ENCODE measurements at places on chromosomes 5 and 9.

GRCh38 chr9:75200892-75201470 is 112.7 kb downstream of the OSTF1 start:
- DNase-seq, result peak; percentile 26

DNA sequence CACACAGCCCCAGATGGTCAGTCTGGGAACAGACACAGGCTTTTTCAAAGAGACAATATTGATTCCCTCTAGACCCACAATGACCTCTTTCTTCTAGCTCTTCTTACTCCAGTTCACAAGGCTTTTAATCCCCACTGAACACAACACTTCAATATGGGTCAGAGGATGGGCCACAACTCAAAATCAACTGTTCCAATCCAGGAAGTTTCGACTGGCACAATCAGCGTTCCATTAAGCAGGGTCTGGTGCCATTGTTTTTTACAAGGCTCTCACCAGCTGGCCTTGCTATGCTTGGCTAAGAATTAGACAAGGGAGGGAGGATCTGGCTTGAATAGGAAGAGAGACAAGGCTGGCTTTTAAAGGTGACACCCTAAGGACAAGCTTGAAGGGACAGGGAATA is 199.4 kb upstream of the SLC24A2 start:
- DNase-seq, result no peak

GRCh38 chr9:82091610-82092009 is 103.0 kb downstream of the SPATA31D1 start:
- DNase-seq, result no peak

GRCh38 chr5:145946112-145946861 is 9.9 kb downstream of the SH3RF2 start:
- DNase-seq, result peak; percentile 52

- DNase-seq, result no peak
These were observed 32.4 kb downstream of the LHX3 start for GRCh38 chr9:136172412-136173079.

GRCh38 chr5:34053571-34054399 is 10.8 kb upstream of the C1QTNF3 start:
- no peak for DNase-seq

DNA sequence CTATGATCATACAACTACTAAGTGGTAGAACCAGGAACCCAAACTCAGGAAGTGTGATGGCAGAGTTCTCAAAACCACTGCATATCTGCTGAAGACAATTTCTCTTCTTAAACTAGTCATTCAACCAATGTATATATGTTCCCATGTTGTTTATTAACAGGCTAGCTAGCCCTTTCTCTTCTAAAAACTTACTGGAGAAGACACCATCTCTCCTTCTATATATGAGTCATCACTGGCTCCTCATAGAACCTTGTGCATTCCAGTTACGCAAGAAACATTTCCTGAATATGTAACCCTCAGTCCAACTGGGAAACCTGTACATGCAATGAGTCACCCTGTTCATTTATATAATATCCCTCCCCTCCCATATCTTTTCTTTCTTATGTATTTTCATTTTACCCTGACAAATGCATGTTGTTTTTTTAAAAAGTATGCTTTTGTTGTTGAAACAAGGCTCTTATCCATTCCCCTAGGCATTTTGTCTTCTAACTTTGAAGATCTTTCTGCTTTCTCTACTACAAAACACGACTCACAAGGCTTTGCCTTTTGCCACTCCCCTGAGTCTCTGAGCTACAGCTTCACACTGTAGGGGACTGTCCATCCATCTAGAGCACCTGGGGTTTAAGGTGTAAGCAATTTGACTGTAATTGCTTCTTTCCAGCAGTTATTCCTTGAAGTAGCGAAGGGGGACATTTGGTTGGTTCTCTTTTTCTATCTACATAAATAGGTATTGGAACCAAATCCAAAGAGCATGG is 119.5 kb downstream of the ANXA1 start:
- no peak for DNase-seq

DNA sequence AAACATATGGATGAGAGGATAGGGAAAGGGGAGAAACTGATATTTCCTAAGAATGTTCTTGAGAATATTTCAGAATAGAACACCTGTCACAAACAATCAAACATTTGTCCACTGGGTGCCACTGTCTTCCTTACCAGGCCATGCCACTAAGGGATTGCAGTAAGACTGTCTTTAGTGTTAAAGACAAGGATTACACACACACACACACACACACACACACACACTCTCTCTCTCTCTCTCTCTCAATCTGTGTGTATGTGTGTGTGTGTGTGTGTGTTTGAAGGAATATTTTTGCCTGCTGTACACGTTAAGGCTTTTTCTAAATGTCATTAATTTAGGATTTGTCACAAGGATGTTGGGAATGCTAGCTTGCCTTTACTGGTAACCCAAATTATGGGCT is 54.4 kb downstream of the CCDC192 start:
- peak; percentile 47 for DNase-seq

DNA sequence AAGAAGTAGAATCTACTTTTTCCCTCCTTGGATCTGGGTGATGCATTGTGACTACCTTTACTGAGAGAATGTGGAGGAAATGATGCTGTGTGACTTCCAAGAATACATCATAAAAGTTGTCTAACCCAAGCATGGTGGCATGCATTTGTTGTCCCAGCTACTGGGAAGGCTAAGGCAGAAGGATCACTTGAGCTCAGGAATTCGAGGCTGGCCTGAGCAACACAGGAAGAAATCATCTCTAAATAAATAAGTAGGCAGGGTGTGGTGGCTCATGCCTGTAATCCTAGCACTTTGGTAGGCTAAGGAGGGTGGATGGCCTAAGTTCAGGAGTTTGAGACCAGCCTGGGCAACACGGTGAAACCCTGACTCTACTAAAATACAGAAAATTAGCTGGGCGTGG is 143.2 kb upstream of the VLDLR start:
- DNase-seq, result no peak

DNA sequence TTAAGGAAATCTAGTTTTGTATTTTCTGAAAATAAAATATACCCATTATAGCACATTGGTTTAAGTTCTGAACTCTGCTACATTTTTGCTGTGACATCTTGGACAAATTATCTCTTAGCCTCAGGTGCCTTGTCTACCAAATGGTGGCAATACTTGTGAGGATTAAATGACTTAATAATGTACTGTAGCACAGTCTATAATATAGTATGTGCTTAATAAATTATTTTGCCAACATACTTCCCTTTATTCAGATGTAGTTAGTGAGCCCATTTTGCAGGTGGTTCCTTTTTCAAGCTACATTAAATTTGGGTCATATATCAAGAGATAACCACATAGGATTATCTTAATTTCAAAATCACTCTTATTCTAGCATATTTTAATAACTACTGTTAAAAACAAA is 3.2 kb downstream of the ETF1 start:
- DNase-seq, result no peak

- no peak for DNase-seq
These were observed 86.5 kb upstream of the NR5A1 start for GRCh38 chr9:124593651-124594058.

DNA sequence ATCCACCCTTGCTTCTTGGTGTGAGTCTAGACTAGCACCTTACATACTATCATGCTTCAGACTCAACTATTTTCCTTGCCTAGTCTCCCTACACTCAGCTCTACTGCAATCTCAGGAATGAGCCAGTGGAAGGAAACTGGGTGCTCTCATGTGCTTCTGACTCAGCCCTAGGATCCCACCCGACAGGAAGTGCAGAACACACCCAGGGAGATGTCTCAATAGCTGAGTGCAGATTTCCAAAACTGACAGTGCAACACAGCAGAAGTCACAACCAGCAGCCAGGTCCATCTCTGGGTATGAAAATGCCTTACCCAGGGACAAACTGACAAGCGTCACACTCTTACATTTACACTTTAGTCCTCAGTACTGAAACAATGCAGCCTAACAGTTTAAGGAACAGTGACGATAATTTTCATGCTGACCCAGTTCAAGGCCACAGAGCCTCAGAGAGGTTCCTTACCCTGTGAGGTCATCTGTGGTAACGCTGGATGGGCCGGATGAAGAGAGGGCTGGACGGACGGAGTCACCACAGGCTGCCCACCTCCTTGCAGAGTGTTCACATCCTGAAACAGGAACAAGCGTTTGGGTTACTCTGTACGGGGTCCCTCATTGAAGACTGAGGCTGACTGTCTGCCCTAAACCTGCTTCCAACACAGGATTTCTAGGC is 33.0 kb downstream of the FKBP15 start:
- DNase-seq, result no peak

- no peak for DNase-seq
These were observed 615.0 kb downstream of the HINT1 start for GRCh38 chr5:130549884-130550561.

- DNase-seq, result no peak
These were observed 69.7 kb downstream of the NSG2 start for GRCh38 chr5:174115226-174115625.

GRCh38 chr5:170611449-170612090 is 107.8 kb downstream of the KCNIP1 start:
- no peak for DNase-seq

GRCh38 chr5:119022017-119022745 is 33.8 kb upstream of the DTWD2 start:
- no peak for DNase-seq

DNA sequence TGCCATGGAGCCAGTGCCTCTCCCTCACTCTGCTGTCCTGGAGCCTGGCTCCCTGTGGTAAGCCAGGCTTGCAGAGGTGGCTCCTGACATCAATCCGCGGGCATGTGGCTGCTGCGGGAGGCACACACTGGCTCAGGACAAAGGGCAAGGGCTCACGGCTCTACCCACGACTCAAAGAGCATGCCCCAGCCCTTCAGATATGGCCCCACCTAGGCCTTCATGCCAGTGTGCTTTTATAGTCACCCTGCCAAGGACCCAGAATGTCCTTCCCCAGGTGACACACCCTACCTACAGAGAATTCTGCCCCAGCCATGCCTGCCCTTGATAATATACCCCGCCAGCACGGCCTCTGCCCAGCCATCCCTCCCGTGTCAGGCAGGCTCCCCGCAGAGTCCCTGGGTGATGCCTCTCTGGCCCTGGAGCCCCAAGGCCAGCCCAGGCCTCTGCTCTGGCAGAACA is 1.6 kb downstream of the MGAT4B start:
- no peak for DNase-seq

Data from activated T-cell treated with anti-CD3 and anti-CD28 coated beads, Interleukin-2, amount 50 U/mL, for 72 hours (primary cell).